ENCODE measurements at places on chromosomes 6 and 20.

GRCh38 chr6:133286765-133287164, 45.6 kb downstream of the EYA4 start:
- DNase-seq: no peak

GRCh38 chr20:22408521-22409402, 175.6 kb downstream of the FOXA2 start:
- DNase-seq: no peak

DNA sequence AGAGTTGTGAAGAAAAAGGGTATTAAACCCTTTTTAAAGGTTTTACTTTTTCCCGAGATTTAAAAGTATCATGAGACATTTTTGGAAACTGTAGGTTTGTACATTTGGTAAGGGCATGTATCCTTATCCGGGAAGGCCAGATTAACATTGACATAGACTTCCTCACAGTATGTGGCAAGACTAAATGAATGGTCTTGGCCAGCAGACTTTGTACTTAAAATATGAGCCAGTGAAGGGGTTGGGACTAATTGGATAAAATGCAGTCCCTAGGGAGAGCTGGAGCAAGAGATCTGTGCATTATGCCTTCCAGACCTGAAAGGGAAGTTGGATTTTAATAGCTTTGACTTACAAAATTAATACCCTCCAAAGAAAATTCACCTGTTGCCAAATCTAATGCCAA, 60.4 kb upstream of the CCN2 start:
- peak; percentile 17 for DNase-seq

- peak; percentile 81 for DNase-seq
These were observed 49.4 kb upstream of the RREB1 start for GRCh38 chr6:7058250-7058923.

DNA sequence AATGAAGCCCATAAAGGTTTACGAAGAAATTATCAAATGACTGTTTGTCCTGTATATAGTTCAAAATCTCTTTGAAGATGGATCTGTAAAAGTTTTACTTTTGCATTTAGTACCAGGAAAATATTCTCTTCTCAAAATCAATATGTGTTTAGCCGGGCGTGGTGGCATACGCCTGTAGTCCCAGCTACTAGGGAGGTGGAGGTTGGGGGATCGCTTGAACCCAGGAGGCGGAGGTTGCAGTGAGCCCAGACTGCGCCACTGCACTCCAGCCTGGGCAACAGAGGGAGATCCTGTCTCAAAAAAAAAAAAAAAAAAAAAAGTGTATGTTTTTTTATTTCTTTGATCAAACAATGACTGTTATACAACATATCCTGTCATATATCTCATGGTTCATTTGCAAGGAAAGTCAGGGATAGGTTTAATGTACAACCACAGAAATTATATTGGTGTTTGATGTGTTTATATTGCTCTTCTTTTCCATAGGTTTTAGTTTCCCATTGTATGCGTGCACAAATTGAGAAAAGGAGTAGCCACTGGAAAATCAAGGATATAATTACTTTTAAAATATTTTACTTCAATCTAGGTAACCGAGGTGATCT, 40.1 kb downstream of the SOX4 start:
- no peak for DNase-seq

DNA sequence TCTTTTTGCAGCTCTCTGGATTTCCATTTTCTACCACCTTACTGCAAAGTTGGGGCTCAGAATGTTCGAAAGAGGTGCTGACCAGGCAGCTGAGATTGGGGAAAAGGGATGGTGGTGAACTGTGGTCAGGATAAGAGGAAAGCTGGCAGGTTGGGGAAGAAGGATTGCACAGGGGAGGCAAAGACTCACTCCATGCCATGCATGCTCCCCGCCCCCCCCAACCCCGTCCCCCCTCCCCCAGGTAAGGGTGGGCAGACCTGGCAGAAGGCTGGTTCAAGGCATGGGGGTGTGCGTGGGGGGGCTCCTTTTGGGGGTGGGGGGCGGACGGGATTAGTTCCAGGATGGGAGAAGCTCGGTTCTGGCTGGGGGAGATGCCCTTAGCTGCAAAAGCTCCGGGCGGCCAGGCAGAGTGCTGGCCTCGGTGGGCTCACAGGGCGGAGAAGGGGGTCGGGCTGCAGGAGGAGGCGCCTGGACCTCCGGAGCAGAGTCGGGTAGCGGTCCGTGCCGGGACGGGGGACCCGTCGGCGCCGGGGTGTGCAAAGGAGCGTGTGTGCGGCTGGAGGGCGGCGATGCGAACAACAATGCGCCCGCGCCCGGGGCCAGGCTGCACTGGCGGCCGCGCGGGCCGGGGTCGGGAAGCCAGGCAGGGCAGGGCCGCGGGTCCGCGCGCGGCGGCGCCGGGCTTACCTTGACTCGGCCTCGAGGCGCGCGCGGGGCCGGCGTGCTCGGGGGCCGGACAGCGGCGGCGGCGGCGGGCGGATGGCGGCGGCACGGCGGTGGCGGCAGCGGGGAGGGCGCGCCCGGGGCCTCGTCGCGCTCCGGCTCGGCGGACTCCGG, 880 bp downstream of the ADNP start:
- DNase-seq: no peak

DNA sequence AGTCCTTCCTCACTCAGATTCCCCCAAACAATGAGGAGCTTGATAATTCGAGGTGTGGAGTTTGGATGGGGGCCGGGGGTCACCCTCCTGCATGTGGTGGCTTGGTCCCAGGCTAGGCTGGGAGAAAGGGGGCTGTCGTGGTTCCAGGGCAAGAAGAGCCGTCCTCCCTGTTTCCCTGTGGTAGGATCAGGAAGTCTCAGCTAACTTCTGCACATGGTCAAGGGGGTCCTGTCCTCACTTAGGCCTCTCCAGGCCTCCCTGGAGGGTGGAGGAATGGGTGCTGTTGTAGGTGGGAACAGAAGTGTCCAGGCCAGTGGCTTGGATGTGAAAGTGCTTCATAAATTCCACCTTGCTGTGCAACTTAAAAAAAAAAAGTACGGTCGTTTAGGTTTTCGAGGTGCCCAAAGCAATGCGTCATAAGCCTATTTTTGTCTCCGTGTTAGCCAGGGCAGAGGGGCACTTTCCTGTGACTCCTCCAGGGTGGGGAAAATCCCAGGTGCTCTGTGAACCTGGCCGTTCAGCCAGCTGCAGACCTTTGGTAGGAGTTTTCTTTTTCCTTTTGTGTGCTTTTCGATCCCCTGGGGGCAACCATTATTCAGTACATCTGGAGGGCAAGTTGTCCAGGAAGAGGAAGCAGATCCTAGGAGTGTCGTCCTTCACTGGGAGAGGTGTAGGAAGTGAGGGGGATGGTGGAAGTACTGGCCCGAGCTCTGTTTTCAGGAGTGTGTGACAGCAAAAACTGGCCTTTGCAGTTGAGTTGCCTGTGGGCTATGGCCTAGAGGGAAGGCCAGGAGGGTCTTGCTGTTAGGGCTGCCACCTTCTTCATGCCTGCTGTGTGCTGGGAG, 9.6 kb downstream of the IGF2R start:
- DNase-seq: no peak
